ENCODE measurements at places on chromosomes 4 and X. TPM values are rescaled to one million over a fixed set of nuclear protein-coding genes. Genes with fewer than 3 reads are reported as not detected.

DNA sequence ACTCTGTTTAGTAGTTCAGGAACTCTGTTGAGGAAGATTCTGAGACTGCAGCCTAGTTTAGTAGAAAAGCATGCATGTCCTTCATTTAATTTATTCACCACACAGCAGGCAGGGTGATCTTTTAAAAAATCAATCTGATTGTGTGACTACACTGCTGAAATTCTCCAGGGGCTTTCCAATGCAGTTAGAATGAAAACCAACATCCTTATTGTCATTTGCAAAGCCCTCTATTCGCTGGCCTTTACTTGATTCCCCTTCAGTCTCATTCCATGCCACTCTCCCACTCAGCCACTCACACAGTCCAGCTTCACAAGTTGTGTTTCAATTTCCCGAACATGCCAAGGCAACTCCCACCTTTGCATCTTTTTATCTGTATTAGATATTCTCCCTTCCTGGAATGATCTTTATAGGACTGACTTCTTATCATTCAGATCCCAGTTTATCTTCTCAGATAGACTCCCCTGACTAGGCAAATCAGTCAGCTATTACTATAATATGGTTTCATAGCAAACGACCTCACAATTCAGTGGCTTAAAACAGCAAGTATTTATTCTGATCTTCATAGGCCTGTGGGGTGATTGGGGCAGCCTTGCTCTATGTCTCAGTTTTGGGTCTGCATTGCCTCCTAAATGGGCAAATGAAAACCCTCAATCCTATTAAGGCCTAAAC is 21.3 kb upstream of the FTHL17 start:
- no peaks in the 10 kb centered on the region for H3K36me3 ChIP-seq
- no peaks in the 10 kb centered on the region for H3K27me3 ChIP-seq
- H3K4me1 ChIP-seq: no peaks in the 10 kb centered on the region
- no peak for DNase-seq
- H3K4me3 ChIP-seq: no peak overlapping the region

Gene OPHN1
- polyA plus RNA-seq: 4.8 TPM

Gene NAP1L3
- 32.3 TPM for polyA plus RNA-seq

- peaks cover 9% of the 10 kb centered on the region for H3K4me1 ChIP-seq
- H3K4me3 ChIP-seq: no peak overlapping the region
- no peak for DNase-seq
- H3K27me3 ChIP-seq: no peaks in the 10 kb centered on the region
- H3K27ac ChIP-seq: no peak overlapping the region
Measured at GRCh38 chr4:73505567-73505966, 24.0 kb downstream of the AFM start.

Gene ZFP92
- polyA plus RNA-seq: 0.38 TPM

All from hepatocyte (in vitro differentiated cells).